Stimulated activated CD4-positive, alpha-beta T cell treated with anti-CD3 and anti-CD28 coated beads, Interleukin-15, amount 100 ng/mL, for 1 hour (primary cell): ENCODE measurements at places on chromosomes 13 and 19.

GRCh38 chr19:40407714-40408597, 5.2 kb downstream of the PRX start:
- no peak for DNase-seq

GRCh38 chr13:97124915-97125809, 97.0 kb upstream of the MBNL2 start:
- DNase-seq, result no peak

DNA sequence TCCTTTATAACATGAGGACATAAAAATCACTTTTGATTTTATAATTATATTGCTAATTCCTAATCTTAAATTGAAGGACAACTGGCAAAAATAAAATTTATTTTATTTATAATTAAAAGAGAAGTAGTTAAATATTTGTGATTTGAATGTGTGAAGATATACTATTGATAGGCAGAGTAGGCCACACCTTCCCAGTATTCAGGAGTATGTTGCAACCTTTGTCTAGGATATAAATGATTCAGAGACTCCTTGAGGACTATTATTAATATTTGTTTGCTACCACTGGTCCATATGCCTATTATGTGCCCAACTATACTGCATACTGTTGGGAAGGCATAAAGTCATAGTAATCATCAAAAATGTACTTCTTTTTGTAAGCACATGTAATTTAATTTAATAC, 94.2 kb downstream of the CDADC1 start:
- no peak for DNase-seq

GRCh38 chr19:39913682-39914333, 20.6 kb downstream of the FCGBP start:
- no peak for DNase-seq

DNA sequence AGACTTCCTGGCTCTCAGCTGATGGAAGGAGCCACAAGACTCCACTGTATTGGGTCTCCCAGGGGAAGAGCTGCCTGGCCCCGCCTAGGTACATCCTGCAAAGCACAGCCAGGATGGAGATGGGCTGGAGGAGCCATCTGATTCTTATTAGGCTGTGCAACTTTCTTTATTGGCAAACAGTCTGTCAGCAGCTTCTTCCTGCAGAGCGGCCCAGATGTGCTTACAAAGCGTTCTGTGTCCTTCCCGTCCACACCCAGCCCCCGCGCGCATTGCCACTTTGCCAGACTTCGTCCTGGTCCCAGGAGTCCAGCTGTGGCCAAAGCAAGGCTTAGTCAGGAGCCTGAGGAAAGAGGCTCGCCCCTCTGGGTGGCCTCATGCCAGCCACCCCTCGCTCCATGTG, 409.3 kb downstream of the ZNF536 start:
- no peak for DNase-seq
